ENCODE measurements at places on chromosomes 12 and 14.

DNA sequence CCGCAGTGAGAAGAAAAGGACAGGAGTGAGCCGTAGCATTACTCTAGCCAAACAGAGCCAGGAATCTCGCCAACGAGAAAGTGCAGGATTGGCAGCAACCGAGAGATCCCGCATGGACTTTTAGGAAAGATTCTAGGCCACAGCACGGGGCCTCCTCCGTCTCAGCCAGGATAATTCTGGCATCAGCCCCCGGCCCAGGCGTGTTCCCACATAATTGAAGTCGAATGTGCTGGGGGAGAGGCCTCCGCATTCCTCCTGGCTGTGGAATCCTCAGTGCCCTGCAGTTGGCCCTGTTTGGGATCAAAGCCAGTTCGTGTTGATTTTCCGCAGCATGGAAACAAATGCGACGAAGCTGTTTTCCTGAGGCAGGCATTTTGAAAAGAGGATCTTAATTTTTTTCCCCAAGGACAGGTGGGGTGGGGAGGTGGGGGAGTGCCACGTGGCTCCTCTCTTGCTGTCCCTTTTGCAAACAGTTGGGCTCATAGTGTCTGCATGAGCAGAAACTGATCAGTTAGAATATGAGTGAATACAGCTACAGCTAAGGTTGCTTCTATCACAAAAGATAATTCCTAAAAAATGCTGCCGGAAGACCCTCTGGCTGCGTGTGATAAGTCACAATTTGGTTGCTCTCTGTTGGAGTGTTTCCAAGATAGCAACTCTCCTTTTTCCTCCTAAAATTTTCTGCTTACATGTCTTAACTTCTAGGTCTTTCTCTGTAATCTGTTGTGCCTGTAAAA, 37.3 kb upstream of the ATXN2 start:
- DNase-seq: no peak

DNA sequence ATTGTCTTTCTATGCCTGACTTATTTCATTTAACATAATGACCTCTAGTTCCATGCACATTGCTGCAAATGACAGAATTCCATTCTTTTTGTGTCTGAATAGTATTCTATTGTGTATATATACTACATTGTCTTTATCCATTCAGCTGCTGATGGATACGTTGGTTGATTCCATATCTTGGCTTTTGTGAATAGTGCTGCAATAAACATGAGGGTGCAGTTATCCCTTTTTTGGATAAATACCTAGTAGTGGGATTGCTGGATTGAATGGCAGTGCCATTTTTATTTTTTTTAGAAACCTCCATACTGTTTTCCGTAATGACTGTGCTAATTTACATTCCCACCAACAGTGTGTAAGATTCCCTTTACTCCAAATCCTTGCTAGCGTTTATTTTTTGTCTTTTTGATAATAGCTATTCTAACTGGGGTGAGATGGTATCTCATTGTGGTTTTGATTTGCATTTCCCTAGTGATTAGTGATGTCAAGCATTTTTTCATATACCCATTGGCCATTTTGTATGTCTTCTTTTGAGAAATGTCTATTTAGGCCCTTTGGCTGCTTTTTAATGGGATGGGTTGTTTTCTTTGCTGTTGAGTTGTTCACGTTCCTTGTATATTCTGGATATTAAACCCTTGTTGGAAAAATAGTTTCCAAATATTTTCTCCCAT, 2.3 kb downstream of the OAS2 start:
- DNase-seq: no peak

DNA sequence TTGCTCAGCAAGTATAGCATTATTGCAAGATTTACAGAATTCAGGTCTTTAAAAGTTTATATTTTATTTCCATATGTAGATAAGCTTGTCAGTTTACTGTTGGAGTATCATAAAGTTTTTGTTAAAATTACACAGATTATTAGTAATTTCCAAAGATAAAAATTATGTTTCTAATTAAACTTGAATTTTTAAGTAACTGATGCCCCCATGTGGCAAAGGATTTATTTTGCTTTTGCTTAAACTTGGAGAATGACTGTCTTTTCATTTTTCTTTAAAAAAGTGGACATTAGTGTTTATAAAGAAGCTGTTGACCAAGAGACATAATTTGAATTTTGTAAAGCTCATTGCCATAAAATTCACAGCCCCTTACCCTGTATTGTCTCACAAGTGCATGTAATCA, 45.8 kb downstream of the ETNK1 start:
- DNase-seq: no peak

DNA sequence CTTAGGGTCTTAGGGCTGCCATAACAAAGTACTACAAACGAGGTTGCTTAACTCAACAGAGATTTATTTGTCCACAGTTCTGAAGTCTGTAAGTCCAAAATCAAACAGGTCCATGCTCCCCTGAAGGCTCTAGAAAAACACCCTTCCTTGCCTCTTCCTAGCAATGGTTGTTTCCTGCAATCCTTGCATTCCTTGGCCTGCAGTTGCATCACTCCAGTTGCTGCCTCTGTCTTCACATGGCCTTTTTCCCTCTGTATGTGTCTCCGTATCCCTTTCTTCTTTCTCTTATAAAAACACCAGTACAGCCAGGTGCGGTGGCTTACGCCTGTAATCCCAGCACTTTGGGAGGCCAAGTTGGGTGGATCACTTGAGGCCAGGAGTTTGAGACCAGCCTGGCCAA, 17.4 kb downstream of the KCNMB4 start:
- no peak for DNase-seq

GRCh38 chr12:80745851-80746505, 29.3 kb downstream of the MYF5 start:
- DNase-seq: no peak

Data from activated T-cell treated with anti-CD3 and anti-CD28 coated beads, Interleukin-2, amount 50 U/mL, for 24 hours (primary cell).